Stimulated activated CD8-positive, alpha-beta memory T cell treated with anti-CD3 and anti-CD28 coated beads, Interleukin-7, amount 100 ng/mL, for 48 hours (primary cell): ENCODE measurements at places on chromosomes 3 and 15.

- no peak for DNase-seq
These were observed 35.5 kb upstream of the HCLS1 start for GRCh38 chr3:121696186-121696585.

DNA sequence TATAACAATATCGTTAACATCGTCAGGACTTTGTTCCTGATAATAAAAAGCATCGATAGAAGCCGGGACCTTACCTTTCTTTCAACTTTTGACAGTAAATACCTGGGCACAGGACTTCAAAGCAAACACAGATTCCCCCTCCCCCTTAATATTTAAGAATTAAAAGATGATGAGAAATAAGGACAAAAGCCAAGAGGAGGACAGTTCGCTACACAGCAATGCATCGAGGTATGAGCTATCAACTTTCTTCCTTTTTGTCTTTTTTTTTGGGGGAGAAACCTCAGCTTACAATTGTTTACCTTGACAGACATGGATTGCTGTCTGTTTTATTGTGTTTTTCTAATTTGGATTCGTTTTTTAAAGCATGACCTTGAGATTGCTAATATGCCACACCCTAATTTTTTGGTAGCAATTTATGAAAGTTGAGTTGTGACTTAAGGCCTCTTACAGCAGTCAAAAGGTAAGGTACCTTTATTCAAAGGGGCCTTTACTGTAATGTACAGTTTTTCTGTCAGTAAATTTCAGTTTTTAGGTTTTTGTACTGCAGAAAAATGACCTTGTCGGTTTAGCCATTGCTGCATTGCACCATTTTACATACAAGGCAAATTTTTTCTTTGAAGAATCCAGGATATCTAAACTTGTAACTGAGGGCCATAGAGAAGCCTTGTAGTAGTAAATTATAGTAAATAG lies 1.1 kb downstream of the CHD2 start:
- no peak for DNase-seq

DNA sequence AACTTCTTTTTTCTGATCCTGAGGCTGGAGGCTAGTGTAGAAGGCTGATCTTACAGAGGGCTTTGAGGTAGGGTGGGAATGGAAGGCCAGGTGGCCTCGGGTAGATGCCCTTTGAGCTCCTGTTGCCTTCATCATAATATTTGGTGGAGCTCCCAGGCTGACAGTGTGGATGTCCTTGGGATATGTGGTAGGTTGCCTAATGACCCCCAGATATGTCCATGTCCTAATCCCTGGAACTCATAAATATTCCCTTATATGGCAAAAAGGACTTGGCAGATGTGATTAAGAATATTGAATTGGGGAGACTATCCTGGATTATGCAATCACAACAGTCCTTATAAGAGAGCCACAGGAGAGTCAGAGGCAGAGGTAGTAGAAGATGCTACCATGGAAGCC lies 5.5 kb downstream of the ADAMTSL3 start:
- DNase-seq: no peak

- DNase-seq: no peak
These were observed 1.0 kb downstream of the C3orf80 start for GRCh38 chr3:160226026-160226907.

- no peak for DNase-seq
These were observed 14.9 kb downstream of the SATB1 start for GRCh38 chr3:18410205-18410604.
